LHCN-M2 (cell line): ENCODE measurements at places on chromosomes 11 and 22.
A peak's percentile ranks its signal among the peaks of the same experiment; 100 is the strongest.

DNA sequence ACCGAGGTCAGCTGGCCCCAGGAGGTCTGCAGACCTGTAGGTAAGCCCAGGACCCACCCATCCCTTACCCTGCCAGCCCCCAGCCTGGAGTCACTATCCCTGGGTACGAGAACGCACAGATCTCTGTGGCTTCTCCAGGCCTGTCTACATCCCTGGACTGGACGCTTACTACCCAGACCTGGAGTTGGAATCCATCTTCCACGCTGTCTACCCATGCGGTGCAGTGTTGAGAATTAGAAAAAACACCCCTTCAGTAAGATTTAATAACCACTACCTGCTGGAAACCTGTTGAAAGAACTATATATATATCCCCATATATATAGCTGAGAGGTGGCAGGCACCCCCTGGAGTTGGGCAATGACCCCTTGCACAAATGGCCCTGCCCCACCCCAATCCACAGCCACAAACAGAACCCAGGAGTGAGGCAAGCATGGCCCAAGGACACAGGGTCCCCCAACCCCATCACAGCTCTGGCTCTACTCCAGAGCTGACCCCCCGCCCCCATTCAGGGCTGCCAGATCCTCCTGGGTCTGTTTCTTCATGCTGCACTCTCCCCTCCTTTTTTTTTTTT lies 17.7 kb upstream of the RGL4 start:
- no peak for DNase-seq

- no peak for DNase-seq
Observed at GRCh38 chr11:46362156-46363030, 15.1 kb downstream of the DGKZ start.

- no peak for DNase-seq
Observed at GRCh38 chr11:43983221-43983810, 40.9 kb downstream of the C11orf96 start.

- no peak for DNase-seq
Observed at GRCh38 chr22:47197773-47198500, 435.5 kb downstream of the TBC1D22A start.

DNA sequence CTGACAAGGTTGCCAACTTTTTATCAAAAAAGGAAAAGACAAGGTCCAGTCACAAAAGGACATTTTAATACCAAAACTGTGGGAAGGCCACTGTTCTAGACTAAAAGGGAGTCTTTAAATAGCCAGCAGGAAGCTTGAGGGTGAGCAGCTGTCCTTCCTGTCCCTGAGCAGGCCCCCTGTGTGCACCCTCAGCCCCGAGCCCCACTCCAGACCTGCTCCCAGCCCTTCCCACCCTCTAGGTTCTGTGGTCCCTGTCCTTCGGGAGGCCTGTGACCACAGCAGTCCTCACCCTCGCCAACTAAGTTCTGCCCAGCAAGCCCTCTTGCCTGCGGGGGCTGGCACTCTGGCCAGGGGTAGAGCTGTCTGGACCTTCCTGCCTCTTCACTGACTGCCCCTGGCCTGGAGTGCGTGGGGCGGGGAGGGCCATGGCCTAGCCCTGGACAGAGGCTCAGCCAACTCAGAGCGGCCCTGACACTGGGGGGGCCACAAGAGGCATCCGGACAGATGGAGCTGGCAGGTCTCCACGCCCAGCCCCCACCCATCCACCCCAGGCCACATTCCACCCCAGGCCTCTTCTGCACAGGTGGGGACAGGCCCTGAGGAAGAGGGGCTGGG lies 1.6 kb upstream of the PLXNB2 start:
- DNase-seq = peak; percentile 49

DNA sequence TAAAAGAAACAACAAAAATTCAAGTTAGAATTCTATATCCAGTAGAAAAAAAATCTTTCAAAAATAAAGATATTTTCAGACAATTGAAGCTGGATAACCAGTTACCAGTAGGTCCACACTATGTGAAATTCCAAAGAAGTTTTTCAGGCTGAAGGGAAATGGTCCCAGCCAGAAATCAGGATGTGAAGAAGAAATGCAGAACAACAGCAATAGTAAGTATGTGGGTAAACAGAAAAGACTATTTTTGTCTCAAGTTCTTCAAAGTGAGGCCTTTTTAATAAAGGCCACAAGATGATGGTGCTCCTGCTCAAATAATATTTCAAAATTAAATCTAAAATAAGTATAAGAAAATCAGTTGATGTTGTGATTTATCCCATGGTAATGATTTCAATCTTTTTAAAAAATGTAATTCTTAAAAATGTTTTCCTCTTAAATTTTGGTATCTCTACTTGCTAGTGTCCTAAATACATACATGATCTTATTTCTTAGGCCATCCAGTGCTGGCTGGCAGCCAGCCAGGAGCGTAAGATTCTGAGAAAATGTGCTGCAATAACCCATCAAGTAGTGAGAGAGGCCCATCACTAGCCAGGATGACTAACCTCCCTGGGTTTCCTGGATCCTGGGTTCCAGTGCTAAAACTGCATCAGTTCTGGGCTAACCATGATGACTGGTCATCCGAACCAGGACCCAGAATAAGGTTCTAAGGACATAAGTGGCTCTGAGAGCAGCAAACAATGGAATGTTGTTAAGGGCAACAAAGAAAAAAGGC lies 15.6 kb upstream of the UCP3 start:
- DNase-seq = peak; percentile 62

DNA sequence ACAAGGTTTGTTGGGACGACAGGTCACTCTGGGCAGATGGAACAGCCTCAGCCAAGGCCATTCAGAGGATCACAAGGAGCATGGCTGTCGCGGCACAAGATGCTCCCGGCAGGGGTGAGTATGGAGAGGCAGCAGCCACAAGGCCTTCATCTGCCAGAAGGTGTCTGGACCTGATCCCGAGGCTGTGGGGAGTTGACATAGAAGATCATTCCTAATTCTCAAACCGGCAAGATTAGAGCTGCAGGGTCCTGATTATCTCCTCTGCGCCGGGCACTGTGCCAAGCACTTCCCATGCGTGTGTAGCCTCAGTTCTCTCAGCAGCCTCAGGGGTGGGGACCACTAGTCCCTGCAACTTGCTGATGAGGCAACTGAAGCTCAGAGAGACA lies 32.3 kb upstream of the RFPL3 start:
- DNase-seq = no peak

GRCh38 chr22:22164541-22165272 lies 79.9 kb upstream of the VPREB1 start:
- DNase-seq = no peak

- DNase-seq = no peak
Observed at GRCh38 chr22:41505511-41506220, 36.7 kb downstream of the ACO2 start.

DNA sequence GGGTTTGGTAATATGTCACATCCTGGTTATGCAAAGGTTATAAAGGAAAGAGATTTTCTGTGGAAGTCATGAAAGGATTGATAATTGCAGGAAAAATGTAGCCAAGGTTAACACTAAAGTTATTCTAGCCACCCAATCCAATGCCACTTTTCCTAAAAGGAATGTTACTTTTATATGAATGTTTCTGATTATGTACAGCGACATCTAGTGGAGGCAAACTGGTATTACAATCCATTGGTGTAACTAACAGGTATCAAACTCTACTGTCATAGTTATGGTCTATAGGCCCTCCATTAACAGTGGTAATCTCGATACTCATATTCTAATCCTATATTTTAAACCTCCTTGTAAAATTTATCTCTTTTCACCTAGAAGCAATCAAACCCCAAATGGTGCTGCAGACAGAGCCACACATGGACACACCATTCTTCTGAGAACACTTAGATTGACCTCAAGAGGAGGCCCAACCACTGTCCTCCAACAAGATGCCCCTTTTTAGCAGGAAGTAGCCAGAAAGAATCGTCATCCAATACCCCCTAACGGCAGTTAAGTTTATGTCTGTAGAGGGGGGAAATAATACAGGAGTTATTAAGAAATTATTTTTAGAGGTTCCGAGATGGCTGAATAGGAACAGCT lies 74.9 kb upstream of the RAG2 start:
- DNase-seq = peak; percentile 54

GRCh38 chr22:19756288-19757128 lies 4.1 kb upstream of the TBX1 start:
- no peak for DNase-seq

GRCh38 chr22:33116841-33117547 lies 58.8 kb upstream of the SYN3 start:
- no peak for DNase-seq

- DNase-seq = no peak
Observed at GRCh38 chr22:43078522-43078921, 10.7 kb downstream of the TTLL1 start.

- peak; percentile 35 for DNase-seq
Observed at GRCh38 chr22:30280505-30280904, 8.8 kb downstream of the CASTOR1 start.

GRCh38 chr11:116651098-116651736 lies 121.6 kb downstream of the BUD13 start:
- no peak for DNase-seq

DNA sequence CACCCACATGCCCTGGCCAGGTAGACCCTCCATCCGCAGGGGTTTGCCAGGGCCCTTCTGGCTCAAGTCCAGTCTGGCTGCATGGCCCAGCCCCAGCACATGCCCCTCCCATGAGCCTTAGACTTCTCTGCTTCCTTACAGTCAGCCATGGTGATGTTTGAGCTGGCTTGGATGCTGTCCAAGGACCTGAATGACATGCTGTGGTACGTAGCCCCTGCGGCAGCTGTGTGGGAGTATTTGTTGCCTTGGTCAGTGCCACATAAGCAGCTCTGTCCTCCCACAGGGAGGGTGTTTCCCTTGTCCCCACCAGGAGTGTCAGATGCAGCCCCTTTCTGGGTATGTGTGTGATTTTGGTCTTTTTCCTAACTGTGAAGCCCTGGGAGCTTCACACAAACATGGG lies 17.5 kb downstream of the CDC45 start:
- DNase-seq = peak; percentile 94

- no peak for DNase-seq
Observed at GRCh38 chr11:125284245-125284850, 119.8 kb downstream of the PKNOX2 start.

DNA sequence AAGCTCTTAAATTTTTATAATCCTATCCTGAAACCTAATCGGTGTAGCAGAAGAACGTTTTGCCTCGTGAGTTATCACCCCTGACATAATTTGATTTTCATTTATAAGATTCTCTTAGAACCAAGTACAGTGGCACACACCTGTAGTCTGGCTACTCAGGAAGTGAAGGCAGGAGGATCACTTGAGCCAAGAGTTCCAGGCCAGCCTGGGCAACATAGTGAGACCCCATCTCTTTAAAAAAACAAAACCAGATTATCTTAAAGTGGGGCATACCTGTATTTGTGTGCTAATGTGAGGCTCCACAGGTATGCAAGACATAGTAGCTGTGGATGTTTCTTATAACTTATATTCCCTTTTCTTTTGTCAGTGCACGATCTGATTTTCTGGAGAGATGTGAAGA lies 19.0 kb downstream of the ZFTA start:
- no peak for DNase-seq

- no peak for DNase-seq
Observed at GRCh38 chr22:19109198-19110063, 12.8 kb downstream of the DGCR2 start.

DNA sequence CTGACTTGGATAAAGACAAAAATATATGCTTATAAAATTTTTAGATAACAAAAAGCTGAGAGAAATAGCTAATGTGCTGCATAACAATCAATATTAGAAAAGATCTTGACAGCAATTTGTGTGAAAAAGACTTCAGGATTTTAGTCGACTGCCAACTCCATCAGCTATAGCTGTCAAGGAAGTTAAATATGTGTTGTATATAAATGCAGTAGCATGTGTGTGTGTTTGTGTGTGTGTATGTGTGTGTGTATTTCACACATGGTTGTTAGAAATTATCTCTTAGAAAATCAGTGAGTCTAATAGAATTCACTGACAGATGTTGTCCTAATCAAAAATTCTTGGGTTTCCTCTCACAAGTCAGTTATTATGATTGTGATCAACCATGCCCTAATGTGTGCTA lies 171.2 kb downstream of the CASP12 start:
- DNase-seq = no peak

DNA sequence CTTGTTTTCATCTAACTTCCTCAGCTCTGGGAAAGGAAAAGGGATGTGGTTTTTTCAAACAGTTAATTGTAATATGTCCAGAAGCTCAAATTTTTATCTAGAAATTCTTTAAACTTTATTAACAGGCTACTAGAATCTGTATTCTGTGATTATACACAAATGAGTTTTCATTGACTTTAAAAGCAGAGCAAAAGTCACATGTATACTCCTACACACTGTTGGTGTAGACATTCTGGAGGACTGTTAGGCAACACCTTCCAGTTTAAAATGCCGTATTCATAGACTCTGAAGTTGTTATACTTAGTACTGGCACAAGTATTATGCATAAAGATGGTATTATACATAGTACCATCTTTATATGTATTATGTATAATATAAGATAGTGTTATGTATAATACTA lies 64.9 kb downstream of the SPECC1L start:
- no peak for DNase-seq
